NCI-H1930 (cell line): ENCODE measurements at places on chromosomes 7 and 10.

DNA sequence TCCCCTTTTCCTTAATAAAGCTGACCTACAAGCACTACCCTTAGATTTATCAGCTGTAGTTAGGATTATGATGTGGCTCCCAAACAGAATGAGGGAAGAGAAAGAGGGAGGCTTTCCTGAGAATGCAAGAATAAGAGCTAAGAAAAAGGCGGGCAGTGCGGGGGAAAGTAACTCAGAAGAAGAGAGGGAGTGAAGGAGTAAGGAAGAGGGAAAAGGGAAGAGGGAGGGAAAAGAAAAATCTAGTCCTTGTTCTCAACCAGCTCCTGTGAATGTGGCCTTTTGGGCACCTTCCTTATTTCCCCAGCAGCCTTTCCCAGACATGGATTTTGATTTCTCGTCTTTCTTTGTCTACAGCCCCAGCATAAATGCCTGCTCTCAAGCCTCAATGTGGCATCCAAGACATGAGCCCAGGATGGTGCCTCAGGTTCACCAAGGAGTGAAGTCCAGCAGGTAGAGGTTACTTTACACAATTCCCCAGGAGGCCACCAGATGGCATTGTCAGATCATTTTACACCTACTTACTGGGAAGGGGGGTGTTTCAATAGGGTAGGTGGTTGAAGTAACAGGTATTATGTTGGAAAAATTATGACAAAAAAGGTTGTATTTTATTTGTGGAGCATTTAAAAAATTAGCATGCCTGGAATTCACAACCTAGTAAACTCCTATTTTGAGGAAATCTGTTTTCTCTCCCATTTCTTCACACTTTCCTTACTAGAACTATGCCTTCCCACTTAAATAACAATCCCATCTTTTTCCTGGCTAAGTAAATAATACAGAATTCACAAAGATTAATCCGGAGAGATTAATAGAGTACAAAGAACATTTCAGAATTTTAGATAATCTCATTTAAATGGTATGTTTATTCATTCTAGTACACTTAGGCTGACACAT is 106.5 kb downstream of the HTR7 start:
- DNase-seq, result no peak

- DNase-seq, result peak; percentile 25
These were observed 70.5 kb downstream of the ADCYAP1R1 start for GRCh38 chr7:31122649-31123058.

- no peak for DNase-seq
These were observed 11.8 kb upstream of the TSPAN12 start for GRCh38 chr7:120869700-120870099.

DNA sequence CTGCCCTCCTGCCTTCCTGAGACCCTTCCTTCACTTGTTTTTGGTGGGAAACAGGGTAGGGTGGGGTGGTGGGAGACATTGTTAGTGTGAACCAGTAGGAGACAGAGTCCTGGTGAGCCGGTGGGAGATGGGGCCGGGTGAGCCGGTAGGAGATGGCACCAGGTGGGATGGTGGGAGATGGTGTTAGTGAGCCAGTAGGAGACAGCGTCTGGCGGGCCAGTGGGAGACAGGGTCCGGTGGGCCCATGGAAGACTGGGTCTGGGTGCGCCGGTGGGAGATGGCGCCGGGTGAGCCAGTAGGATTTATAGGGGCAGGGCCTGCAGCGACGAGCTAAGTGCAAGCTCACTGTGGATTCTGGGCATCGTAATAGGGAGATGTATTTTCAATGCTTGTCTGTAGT is 116.8 kb downstream of the TRRAP start:
- DNase-seq, result no peak

DNA sequence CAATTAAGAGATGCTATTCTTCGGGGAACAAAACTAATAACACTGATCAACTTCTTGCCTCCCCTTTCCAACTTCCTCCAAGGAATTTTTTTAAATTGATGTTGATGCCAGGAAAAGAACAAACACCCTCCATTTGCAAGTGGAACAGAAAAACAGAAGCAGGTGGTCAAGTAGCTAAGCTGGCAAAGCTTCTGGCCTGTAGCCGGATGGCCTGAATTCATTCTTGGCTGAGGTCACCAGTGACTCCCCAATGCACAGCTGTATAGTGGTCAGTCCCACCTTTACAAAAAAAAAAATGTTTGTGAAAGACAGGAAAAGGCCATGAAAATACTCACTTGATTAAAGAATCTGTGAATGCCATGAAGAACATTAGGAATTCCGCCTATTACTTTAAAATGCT is 39.1 kb downstream of the DOCK4 start:
- DNase-seq, result no peak

DNA sequence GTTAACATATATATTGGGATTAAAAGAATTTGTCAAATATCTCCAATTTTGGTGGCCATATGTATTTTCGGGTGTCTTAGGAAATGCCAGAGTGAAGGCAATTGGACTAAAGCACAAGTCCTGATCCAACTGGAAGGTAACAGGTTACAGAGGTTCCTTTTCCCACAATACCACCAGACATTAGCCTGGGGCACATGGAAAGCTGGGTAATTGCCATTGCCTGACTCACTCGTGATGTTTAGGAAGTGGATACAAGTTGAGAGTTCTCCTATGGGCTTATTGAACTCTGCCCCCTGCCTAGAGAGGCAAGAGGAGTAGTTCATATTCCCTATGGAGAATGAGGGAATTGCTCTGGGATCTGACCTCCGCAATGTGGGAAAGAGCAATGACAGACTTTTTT is 5.7 kb downstream of the DNAH11 start:
- no peak for DNase-seq
